ENCODE measurements at places on chromosomes 2 and 18. TPM values are rescaled to one million over a fixed set of nuclear protein-coding genes. Genes with fewer than 3 reads are reported as not detected.

- no peak overlapping the region for H3K4me3 ChIP-seq
- no peak overlapping the region for H3K27ac ChIP-seq
- no peaks in the 10 kb centered on the region for H3K4me1 ChIP-seq
- DNase-seq, result no peak
- H3K36me3 ChIP-seq, result peaks cover 9% of the 10 kb centered on the region
These were observed 8.7 kb downstream of the FEZ2 start for GRCh38 chr2:36589230-36589630.

- H3K36me3 ChIP-seq, result no peaks in the 10 kb centered on the region
- no peak for DNase-seq
- H3K4me3 ChIP-seq, result no peak overlapping the region
- no peaks in the 10 kb centered on the region for H3K27me3 ChIP-seq
These were observed 207.1 kb downstream of the FIGN start for GRCh38 chr2:163528640-163529217.

Gene UGT1A1
- polyA plus RNA-seq, result not detected

DNA sequence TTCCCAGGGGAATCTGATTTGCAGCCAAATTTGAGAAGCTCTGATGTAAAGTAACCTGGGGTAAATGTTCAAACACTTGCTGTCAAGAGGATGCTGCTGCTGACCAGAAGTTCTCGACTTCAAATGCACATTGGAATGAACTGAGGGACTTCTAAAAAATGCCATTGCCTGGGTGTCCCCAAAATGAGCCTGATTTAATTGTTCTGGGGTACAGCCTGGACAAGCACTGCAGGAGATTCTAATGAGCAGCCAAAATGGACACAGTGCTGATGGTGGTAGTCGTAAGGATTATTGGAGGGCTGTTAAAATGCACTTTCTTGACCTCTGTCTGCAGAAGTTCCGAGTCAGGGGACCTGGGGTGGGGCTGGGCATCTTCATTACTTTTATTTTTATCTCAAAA is 49.5 kb downstream of the LIPG start:
- no peak for DNase-seq
- H3K27ac ChIP-seq, result no peak overlapping the region
- no peak overlapping the region for H3K4me3 ChIP-seq
- H3K4me1 ChIP-seq, result no peaks in the 10 kb centered on the region
- H3K36me3 ChIP-seq, result no peaks in the 10 kb centered on the region
- H3K27me3 ChIP-seq, result no peaks in the 10 kb centered on the region

Gene FAP
- polyA plus RNA-seq, result 1.1 TPM
